ENCODE measurements at places on chromosomes 12 and 14. TPM values are rescaled to one million over a fixed set of nuclear protein-coding genes. Genes with fewer than 3 reads are reported as not detected.

DNA sequence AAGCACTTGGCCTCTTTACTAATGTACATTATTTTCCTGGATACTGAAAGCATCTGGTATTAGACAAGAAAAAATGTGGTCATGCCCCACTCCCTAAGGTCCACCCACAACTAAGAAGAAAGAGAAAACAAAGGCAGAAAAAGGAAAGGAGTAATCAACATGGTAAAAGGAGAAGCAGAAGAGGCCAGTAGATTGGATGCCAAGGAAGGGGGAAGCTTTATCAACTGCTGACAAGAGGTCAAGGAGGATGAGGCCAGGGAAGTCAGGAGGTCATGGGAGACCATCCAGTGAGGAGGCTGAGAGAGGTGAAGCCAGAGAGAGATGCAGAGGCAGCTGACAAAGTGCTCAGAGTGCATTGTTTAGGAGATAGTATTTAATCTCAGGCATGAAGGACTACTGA, 383.5 kb downstream of the ZFP36L1 start:
- no peak for DNase-seq

DNA sequence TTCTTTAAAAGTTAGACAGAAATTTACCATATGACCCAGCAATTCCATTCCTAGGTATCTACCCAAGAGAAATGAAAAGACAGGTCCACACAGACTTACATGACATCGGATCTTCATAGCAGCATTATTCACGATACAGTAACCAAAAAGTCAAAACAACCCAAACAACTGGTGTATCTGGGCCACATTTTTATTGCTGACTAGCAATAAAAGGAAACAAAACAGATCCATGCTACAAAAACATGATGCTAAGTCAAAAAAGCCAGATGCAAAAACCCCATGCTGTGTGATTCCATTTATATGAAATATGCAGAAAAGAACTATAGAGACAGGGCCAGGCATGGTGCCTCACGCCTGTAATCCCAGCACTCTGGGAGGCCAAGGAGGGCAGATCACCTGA, 12.9 kb downstream of the TMEM120B start:
- DNase-seq: no peak

DNA sequence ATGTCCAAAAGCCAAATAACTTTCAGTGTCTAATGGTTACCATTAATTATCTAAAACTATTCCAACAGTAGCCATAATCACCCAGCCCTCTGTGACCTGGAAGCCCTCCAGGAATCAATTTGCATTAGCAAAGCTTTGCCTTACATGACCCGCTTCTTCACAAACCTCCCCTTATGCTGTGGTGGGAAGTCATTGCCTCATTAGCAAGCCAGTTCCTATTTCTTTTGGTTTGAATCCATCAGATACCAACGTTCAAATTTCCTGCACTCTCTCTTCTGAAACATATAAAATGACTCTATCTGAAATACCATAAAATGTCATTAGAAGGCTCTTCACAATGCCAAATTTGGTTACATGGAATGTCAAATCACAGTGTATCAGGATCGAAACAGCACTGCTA, 268.3 kb upstream of the PRKD1 start:
- DNase-seq: peak; percentile 49

DNA sequence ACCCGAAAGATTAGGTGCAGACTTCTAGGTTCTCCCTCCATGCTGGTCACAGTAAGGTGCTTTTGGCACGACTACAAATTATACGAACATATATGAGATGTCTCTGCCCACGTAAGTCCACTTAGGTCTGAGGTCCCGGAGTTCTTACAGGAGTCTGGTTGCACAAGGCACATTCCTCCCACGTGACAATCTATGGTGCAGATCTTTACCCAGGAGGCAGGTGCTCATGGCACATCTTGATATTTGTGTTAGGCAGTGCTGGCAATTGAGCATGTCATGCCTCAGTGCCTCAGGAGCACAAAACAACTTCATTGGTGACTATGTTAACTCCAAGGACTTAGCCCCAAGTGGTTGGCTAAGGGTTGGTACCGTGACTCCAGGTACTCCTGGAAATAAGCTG, 92.0 kb upstream of the AMN1 start:
- DNase-seq: no peak

- DNase-seq: peak; percentile 60
These were observed 14.1 kb downstream of the ZFHX2 start for GRCh38 chr14:23537351-23538049.

DNA sequence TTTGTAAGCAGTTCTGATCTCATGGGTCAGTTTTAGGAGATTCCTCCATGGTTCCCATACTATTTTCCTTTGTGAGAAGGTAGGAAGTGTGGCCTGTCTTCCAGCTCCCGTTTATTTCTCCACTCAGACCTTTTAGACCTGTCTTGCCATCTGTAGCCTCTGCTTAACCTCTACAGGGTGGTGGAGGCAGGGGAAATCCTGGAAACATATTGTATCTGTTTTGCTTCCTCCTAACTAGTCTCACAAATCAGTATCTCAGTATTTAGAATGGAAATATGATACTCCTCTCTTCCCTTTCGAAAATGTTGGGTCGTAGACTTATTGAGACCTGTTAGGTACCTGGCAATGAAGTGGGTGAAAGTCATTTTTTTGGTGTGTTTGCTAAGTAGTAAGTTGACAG, 399.4 kb upstream of the RGS6 start:
- DNase-seq: peak; percentile 36

GRCh38 chr12:50785406-50786001, 21.6 kb downstream of the ATF1 start:
- DNase-seq: peak; percentile 19

GRCh38 chr12:54229624-54230212, 40.9 kb upstream of the SMUG1 start:
- DNase-seq: peak; percentile 95

GRCh38 chr12:58502226-58502625, 418.1 kb downstream of the LRIG3 start:
- DNase-seq: peak; percentile 45

DNA sequence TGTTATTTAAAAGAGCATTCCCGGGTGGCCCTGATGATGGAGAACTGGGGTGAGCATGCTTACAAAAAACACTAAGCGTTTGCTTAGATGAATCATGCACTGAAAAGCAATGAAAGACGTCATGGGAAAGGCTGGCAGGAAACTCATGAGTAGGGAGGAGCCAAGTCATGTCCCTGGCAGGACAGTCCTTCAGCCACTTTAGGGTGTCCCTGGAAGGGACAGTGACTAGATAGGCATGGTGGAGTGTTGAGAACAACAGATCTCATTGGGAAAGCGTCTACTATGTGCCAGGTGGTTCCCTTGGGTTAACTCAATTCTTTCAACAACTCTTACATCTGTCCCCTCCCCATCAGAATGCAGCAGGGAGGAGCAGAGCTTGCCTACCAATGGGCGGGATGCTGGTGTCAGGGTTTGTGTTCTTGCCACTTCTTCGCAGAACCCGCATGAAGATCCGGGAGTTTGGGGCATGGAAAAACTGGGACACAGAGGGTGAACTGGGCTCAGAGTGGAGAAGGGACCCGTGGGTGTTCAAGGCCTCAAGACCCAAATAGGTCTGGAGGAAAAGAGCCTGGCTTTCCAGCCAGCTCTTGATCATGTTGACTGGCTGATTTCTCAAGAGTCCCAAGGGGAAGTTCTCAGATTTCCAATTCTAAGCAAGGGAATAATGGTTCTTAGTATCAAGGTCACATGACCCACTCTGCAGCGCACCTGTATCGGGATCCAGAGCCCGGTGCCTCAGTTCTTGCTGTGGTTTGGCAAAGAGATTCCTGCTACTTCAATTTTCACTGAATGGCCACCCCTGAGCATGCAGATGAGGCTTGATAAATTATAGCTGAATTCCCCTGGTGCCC, 653.9 kb upstream of the TBX3 start:
- peak; percentile 87 for DNase-seq

DNA sequence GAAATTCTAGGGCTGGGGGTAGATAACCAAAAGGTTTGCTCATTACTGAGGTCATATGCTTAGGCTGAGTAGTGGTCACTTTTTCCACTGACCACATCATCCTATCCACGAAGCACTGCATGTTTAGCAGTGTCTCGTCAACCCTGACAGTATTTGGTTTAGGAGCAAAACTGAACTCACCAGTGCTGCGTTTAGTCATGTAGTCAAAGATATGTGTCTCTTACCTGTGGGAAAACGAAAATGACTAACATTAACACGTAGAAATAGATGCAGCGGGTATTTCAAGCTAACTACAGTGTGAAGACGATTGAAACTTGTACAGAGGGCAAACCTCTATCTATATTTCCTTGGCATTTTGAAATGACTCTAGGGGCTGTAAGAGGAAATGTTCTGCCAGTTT, 34.6 kb downstream of the MTHFD1 start:
- DNase-seq: no peak

DNA sequence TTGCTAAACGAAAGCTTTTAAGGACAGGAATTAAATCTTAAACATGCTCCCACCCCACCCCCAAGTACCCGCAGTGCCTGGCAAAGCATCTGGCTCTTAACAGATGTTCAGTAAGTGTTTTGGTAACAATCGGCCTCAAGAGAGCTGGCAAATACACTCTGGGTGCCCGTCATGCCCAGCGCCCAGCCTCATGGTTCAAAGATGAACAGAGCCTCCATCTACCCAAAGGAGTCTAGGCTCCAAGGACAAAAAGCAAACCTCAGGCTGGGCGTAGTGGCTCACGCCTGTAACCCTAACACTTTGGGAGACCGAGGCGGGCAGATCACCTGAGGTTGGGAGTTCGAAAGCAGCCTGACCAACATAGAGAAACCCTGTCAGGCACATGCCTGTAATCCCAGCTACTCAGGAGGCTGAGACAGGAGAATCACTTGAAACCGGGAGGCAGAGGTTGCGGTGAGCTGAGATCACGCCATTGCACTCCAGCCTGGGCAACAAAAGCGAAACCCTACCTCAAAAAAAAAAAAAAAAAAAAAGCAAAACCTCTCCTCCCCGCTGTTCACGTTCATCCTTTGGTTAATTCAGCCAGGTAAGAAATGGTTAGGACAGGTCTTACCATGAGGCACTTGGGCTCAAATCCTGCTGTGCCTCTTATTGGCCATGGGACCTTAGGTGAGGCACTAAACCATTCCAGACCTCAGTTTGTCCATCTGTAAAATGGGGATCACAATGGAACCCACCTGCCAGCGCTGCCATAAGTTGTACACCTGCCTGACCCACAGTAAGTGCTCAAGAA, 151.3 kb downstream of the BCL11B start:
- no peak for DNase-seq

DNA sequence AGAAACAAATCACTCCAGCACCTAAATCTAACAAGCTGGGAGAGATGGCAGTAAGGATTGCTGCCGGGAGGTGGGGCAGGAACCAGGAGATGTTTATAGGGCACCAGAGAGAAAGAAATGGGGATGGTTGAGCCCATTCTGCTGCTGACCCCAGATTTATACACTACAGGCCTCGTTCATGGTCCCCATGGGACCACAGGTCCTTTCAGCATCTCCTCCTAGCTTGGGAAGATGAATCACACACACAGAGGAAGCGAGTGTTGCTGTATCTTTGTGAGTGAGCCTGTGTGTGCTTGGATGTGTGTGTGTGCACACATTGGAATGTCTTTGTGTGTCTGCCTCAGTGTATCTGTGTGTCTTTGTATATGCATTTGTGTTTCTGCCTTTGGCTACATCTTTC, 49.7 kb upstream of the FICD start:
- DNase-seq: no peak

- DNase-seq: no peak
These were observed 13.0 kb upstream of the TPCN1 start for GRCh38 chr12:113208041-113208934.

DNA sequence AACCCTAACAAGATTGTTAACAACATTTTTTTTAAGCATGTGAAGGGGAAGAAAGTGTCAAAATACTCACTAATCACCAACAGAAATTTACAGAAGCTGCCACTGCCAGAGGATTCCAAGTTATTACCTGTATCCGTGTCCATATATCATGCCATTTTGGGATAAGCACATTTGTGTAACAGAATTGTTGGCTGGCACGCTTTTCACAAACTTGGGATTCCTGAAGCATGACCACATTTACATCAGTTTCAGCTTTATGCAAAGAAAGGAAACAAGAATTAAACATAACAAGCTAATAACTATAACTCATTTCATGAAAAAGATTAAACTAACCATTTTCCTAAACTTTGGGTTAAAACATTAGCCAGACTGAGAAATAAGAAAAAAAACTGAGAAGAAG, 5.9 kb downstream of the NEMP1 start:
- DNase-seq: no peak

GRCh38 chr12:23290627-23291330, 658.7 kb downstream of the SOX5 start:
- no peak for DNase-seq

- peak; percentile 84 for DNase-seq
These were observed 14.5 kb upstream of the SLC38A2 start for GRCh38 chr12:46386877-46387629.

The TMEM119 gene
- 0.57 TPM for total RNA-seq

Data from Daoy (cell line).